ENCODE measurements at places on chromosomes 5 and 9.

DNA sequence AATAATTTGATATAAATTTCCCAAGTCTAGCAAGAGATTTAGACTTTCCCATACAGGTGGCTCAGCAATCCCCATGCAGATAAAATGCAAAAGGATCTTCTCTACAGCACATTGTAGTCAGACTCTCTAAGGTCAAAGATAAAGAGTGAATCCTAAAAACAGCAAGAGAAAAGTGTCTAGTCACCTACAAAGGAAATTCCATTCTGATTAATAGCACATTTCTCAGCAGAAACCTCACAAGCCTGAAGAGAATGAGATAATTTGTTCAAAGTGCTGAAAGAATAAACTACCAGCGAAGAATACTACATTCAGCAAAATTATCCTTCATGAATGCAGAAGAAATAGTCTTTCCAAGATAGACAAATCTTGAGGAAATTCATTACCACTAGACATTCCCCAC is 493.3 kb downstream of the PRELID2 start:
- DNase-seq: no peak

DNA sequence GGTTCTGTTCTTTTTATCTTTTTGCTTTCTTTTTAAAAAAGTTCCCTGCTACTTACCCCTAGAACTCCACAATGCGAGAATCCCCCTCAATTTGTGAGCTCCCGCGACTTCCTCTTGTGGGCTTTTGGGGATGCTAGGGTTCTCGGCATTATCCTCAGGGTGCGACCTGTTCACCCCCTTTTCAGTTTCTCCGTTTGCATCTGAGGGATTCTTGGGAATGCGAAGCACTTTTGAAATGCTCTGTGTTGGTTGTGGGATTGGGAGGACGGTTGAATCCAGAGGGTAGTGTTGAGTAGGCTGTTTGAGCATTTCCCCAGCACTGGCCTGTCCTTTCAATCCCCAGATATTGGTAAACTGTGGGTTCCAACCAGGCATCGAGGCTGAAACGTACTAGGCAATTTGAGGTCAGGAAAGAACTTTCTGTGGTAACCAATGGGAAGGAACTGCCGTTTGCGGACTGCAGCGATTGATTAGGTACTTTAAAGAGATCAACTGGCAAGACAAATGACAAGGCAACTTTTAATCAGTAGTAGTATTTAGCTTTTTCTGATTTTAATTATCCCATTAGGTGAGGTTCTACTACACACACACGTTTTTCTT is 415 bp downstream of the XRCC4 start:
- no peak for DNase-seq

DNA sequence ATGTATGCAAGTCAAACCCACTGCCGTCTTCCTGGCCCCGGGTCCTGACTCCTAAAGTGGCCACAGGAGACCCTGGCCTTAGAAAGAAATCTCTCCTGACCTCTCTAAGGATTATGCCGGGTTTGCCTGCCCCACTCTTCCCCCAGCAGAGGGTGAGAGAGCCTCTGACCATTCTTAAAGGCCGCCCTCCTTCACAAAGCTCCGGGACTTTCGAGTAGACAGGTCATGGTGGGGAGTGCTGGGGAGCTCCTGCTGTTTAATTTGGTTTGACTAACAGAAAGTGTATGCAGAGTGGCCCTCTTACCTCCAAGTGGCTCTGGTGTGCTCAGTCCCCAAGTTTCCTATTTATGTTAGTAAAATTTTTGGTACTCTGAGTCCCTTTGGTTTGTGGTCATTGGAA is 111.8 kb downstream of the LRRC70 start:
- DNase-seq: no peak

GRCh38 chr9:132440735-132441134 is 30.7 kb downstream of the CFAP77 start:
- no peak for DNase-seq

- DNase-seq: no peak
Measured at GRCh38 chr5:133605323-133605722, 7.0 kb downstream of the FSTL4 start.

- no peak for DNase-seq
Measured at GRCh38 chr9:37534901-37535300, 41.3 kb downstream of the FBXO10 start.

DNA sequence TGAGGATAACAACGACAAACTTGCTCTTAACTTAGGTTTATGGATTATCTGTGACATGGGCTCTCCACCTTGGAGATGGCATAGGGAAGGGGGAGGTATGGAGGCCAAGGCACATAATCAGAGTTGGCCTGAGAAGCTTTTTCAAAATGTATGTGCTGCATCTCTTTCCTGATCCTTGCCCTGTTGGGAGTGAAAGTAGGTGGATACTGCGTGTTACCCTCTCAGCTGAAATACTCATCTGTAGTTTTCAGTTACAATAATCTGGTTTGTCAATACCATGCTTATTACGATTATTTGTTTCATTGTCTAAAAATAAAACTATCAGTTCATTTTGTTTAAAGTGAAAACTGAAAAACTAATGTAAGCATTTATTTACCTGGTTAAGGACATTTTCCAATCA is 86.7 kb downstream of the SLC44A1 start:
- DNase-seq: no peak

DNA sequence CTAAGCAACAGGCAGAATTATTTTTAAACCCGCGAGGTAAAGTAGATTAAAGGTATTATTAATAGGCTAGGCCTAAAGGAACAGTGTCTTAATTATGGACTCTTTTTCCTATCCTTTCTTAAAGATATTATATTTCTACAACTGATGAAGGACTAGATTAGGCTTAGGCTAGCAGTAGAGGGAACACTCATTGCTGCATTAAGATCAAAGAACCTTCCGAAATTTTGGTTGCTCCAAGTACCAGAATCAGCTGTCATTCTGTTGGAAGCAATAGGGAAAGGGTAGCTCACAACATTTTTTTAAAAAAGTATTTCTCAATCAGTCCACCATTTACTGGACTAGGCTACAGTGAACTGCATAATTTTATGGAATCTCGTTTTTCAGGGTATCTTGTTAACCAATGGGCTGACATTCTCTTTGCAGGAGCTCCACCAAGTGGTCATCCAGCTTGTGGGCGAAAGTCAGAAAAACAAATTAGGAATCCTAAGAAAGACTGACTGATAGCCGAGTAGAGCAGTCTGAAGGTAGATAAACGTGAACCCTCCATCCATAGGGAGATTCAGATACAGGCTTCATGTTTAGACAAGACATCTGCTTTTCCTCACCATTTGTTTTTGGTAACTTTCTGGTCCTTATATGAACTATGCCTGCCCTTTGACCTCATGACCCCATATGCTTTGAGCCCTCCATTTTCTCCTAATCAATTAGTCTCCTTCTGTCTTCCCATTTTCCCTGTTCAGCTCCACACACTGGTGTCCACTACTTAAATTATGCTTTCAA is 103.6 kb upstream of the CHD1 start:
- peak; percentile 12 for DNase-seq

GRCh38 chr5:93461756-93462155 is 119.3 kb downstream of the NR2F1-AS1 start:
- DNase-seq: no peak

DNA sequence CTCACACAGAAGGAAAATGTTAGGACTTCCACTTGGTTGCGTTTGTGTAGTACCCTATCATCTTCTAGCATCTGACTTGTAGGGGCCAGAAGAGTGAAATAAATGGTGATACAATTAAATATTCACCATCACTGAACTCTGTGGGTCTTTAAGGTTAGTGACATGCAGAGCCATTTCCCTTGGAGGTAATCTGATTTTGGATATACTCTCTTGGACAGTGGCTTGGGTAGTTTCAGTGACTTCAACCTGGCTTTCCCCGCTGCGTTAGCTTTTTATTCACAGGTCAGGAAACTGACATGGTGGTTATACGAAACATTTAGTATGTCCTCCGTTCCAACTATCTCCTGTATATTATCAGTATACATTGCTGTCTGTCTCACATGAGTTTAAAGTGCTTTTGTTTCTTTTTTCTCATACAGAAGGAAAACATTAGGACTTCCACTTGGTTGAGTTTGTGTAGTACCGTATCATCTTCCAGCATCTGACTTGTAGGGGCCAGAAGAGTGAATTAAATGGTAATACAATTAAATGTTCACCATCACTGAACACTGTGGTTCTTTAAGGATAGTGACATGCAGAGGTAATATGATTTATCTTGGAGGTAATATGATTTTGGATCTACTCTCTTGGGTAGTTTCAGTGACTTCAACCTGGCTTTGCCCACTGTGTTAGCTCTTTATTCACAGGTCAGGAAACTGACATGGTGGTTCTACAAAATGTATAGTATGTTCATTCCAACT is 883.6 kb downstream of the TAF11L14 start:
- no peak for DNase-seq

GRCh38 chr5:2629045-2629444 is 122.4 kb downstream of the IRX2 start:
- DNase-seq: no peak

DNA sequence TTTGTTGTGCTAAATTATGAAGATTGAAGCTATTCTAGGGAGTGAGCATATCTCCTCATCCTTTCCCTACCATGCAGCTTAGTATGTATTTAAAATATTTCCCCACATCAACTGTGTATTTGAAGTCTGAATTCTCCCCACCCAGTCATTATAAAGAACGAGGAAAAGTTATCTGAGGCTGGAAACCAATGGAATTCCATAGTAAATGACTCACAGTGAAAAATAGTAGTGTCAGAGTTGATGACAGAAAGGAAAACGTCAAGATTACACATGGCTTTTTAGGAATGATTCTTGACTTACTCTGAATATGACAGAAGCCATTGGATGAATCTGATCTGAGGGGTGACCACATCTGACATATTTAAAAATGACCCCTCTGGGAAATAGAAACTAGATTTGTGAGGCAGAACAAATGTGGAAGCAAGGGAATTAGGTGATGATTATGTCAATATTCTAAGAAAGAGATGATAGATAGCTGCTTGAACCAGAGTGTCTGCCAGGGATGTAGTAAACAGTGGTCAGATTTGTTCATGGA is 1768.9 kb upstream of the CDH9 start:
- DNase-seq: no peak

DNA sequence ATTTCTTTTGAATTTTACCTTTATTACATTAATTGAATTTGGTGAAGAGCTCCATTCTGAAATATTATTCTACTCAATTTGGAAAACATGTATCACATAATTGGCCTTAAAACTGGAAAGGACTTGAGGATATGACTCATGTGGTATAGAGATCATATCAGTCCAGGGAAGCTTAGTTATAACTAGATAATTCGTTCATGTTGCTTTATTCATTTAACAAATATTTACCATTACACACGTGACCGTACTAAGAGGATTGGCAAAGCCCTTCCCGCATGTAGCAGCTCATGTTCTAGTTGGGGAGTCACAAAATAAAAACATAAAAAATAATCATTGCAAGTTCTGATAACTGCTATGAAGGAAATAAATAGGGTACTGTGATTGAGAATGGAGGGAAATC is 1816.5 kb downstream of the MAT2B start:
- DNase-seq: no peak

GRCh38 chr5:1749346-1750124 is 50.1 kb downstream of the MRPL36 start:
- DNase-seq: no peak

GRCh38 chr5:82911910-82912309 is 165.3 kb downstream of the TMEM167A start:
- no peak for DNase-seq

DNA sequence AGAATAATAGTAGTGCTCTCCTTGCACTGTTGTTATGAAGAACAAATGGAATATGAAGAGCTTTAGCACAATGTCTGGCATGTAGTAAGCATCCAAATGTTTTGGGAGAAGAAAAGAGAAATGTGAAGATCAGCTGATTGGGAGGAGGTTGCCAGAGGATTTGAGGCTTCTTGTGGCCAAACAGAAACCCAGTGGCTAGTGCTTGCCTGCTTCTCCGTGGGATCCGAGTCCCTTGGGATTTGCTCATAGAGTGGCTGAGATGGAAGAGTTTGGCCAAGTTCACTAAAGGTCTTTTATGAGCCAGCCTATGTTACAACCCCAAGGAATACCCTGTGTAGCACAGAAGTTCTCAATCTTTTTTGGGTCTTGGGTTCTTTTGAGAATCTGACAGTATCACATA is 86.0 kb downstream of the ANGPTL2 start:
- no peak for DNase-seq

DNA sequence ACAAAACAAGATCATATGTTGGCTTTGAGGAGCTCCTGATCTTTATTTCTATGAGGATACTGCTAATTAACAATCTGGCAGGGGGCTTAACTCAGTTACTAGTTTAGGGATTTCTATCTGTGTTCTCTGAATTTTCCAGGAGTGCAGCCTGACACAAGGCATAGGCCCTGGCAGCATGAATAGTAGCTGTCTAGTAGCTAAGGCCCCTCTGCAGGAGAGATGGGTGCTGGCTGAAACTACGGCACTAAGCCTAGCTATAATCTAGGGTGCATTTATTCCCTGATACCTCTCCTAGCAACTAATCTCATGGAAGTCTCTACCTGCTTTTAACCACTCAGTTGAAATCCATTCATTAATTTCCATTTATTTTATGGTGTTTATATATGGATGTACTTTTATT is 268.2 kb downstream of the TMEM232 start:
- DNase-seq: no peak

GRCh38 chr5:78699552-78700153 is 51.1 kb upstream of the LHFPL2 start:
- DNase-seq: no peak

- DNase-seq: no peak
Measured at GRCh38 chr5:152184266-152184665, 220.8 kb downstream of the NMUR2 start.

DNA sequence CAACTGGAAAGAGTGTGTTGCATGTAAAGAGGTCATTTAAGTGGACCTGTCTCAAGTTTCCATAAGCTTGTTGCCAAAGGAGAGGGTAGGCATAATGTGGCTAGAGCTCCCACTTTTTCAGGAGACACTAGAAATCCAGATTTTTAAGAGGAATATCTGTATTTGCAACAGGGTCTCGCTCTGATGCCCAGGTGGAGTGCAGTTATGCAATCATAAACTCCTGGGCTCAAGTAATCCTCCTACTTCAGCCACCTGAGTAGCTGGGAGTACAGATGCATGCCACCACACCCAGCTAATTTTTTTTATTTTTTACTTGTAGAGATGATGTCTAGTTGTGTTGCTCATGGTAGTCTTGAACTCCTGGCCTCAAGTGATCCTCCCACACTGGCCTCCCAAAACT is 183.5 kb downstream of the NIPBL start:
- DNase-seq: no peak

DNA sequence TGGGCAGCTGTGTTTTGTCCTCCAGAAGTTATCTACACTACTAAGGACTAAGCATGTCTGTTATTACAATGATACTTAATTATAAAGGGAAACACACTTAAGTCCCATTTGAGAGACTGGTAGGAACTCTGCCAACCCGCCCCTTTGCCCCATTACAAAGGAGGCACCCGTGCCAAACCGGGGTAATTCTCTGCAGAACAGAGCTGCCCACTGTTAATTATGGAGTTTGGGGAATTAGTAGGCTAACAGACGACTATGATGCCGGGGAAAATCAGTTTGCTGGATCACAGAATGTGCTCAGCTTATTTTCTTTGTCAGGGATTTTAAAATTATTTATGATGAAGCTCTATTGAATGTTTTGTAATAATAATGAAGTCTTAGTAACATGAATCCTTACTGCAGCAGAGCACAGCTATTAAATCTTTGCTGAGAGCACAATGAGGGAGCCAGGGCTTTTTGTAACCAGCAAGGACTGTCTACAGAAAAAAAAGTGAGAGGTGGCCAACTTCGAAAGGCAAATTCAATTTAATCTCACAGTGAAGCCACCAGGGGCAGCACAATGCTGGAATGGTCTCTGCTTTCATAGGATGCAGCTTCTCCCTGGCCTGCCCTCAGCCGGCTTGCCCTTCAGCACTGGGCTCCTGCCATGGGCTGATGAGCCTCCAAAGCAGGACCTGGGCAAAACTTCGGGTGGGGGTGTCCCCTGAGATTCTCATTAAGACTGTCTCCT is 134.5 kb downstream of the GNAQ start:
- DNase-seq: no peak

Data from DMS 273 treated with DMSO at 0.1 percent for 48 hours (cell line).